ENCODE measurements at places on chromosomes 16 and 17. TPM values are rescaled to one million over a fixed set of nuclear protein-coding genes. Genes with fewer than 3 reads are reported as not detected.

KRT14 gene
- 0.14 TPM for polyA plus RNA-seq

DNA sequence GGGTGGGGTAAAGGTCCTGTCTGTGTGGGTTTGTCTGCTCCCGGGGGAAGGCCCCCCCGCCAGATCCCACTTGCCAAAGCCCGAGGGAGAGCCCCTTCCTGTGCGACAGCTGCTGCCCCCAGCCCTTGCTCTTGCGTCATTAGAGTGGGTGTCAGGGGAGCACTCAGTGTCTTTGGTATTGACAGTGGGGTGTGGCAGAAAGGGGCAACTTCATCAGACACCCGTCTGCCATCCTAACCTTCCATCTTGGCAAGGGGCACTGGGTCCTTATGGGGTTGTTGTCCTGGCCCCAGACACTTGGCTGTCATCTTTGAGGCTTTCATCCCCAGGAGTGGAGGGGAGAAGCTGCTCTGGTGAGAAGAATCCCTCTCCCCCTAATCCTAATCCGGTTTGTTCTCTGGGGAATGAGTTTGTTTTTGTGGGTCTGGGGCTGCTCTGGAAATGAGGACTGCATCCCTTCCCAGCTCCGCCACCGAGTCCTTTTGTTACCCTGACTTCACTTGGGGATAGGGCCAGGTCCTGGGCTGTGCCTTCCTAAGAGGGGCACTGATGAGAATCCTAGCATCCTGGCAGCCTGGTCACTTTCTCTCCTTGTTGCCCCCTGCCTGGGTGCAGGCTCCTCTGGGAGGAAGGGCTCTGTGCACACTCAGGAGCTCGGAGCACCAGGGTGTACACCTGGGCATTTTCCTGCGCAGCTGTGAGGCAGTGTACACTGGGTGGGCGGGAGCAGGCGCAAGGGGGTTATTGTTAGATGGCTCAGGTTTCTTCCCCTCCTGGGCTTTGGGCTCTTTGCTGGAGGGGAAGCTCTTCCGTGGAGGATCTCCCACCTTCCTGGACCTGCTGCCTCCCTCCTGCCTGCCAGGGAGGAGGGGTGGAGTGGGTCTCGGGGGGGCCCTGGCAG lies 21.1 kb downstream of the GJD3 start:
- no peak for DNase-seq

OTOP3 gene
- polyA plus RNA-seq, result not detected

IL17C gene
- polyA plus RNA-seq, result 0.13 TPM

- DNase-seq, result no peak
These were observed 21.0 kb upstream of the ITGAX start for GRCh38 chr16:31333686-31334649.

CTRL gene
- polyA plus RNA-seq, result 0.91 TPM

DNA sequence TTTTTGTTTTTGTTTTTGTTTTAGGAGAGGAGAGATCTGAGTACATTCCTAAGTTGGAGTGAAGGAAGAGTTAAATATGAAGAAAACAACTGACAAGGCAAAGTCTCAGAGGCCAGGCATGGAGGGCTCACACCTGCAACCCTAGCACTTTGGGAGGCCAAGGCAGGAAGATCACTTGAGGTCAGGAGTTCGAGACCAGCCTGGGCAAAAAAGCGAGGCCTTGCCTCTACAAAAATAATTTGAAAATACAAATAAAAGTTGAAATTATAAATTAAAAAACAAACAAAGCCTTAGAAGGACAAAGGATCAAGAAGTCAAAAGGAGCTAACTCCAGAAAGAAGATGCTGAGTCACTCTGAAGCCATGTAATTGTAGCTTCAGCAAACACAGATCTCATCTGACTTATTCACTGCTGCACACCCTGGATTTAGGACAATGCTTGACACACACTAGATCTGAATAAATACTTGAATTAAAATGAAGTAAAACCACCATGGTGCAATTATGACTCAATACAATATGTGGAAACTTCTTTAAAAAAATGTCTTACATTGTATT lies 9.1 kb downstream of the CEP20 start:
- DNase-seq, result no peak

SLC52A1 gene
- polyA plus RNA-seq, result 0.35 TPM

GRCh38 chr16:82134846-82135245 lies 35.2 kb downstream of the MPHOSPH6 start:
- DNase-seq, result no peak

DNA sequence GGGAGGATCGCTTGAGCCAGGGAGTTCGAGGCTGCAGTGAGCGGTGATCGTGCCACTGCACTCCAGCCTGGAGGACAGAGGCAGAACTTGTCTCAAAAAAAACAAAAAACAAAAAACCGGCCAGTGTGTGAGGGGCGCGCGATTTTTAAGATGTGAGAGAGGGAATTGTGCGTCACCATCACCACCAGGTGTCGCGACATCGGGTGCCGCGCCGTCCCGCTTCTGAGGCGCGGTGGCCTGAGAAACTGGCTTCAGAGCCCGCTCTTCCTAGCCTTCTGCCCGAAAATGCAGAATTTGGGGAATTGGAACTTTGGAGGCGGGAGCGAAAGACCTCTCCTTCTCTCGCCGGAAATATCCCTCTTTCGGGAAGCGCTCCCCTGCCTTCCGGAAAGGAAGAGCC lies 524.8 kb downstream of the KCNJ18 start:
- DNase-seq, result no peak

Measured in urinary bladder (tissue), 4 donors.